NCI-H1417 (cell line): ENCODE measurements at places on chromosomes 7 and 10.

DNA sequence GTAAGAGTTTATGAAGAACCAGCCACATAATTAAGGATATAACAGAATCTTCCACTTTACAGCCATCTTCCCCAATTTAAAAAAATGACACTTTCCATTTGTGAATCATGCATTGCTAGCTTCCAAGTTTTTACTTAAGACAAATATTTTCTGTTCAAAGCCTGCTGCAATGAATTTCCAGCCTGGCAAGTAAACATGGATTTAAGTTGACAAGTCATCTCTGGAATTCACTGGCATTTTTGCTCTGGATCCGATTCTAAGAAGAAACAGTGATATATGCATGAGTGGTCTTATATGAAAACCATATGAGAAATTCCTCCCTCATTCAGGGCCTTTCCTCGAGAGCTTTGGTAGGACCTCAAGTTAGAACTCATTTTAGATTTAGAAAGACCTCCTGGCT, 116.1 kb upstream of the CDCA7L start:
- no peak for DNase-seq

GRCh38 chr10:121205625-121206024, 354.5 kb downstream of the WDR11 start:
- no peak for DNase-seq

DNA sequence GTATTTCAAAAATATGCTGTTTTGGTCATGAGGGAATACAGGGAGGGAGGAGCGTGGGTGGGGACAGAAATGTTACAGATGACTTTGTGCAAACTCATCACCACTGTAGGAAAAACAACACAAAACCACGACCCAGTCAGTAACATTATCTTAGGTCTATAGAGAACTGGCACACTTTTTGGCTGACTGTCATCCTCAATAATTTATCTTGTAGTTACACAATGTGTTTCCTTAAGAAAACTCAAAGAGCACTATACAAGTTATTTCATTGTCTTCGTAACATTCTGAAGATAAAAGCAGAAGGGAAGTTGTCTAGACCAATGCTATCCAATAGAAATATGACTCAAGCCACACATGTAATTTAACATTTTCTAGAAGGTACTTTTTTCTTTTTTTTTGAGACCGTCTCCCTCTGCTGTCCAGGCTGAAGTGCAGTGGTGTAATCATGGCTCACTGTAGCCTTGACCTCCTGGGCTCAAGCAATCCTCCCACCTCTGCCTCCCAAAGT, 16.9 kb upstream of the CDK14 start:
- DNase-seq = no peak

- DNase-seq = peak; percentile 11
Measured at GRCh38 chr7:3649678-3650440, 348.8 kb downstream of the SDK1 start.

DNA sequence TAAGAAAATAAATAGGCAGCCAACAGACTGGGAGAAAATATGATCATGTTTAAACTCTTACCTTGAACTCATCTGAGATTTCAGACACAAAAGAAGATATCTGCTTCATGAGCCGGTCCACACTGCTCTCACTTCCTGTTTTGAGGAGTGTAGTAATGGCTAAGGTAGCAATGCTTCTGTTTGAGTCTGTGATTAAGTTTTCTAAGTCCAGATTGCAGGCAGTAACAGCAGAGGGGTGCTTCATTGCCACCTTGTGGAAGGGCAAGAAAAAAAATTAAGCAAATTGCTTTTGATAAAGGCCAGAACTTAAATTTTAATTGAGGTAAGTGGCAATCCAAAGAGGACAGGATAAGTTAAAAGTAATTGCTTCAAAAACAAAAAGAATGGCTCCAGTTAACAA, 69.1 kb downstream of the MEST start:
- no peak for DNase-seq

DNA sequence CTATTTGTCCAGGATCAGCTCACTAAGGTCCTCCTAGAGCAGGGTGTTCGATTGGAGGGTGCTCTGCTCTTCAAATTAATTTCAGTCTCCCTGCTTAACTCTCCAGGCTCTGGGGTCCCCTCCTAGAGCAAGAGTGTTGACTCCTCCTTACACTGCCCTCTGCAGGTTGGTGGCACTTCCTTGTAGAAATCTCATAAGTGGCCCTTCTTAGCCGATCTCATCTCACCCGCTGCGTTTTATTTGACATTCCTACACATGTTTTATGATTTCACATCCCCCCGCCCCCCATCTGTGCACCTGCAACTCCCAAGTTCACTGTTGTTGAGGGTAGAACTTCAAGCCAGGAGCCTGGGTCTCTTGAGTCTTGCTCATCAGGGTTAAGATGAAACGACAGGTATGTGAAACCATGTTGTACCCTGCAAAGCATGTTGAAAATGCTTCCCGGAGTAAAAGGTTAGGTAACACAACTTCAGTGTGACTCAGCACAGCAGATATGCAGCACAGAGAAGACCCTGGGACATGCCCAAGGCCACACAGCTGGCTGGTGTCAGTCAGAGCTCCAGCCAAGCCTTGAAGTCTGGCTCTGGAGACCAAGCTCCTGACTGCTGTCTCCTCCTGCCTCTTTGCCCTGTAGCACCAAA, 171.2 kb downstream of the PRKAG2 start:
- peak; percentile 54 for DNase-seq

GRCh38 chr10:69073026-69073425, 14.9 kb upstream of the SRGN start:
- no peak for DNase-seq

- DNase-seq = no peak
Measured at GRCh38 chr10:26681076-26681475, 16.4 kb upstream of the PDSS1 start.

GRCh38 chr7:80420876-80421275, 91.0 kb downstream of the GNAT3 start:
- peak; percentile 47 for DNase-seq
